KG1 (cell line): ENCODE measurements at places on chromosomes 16 and 17.

DNA sequence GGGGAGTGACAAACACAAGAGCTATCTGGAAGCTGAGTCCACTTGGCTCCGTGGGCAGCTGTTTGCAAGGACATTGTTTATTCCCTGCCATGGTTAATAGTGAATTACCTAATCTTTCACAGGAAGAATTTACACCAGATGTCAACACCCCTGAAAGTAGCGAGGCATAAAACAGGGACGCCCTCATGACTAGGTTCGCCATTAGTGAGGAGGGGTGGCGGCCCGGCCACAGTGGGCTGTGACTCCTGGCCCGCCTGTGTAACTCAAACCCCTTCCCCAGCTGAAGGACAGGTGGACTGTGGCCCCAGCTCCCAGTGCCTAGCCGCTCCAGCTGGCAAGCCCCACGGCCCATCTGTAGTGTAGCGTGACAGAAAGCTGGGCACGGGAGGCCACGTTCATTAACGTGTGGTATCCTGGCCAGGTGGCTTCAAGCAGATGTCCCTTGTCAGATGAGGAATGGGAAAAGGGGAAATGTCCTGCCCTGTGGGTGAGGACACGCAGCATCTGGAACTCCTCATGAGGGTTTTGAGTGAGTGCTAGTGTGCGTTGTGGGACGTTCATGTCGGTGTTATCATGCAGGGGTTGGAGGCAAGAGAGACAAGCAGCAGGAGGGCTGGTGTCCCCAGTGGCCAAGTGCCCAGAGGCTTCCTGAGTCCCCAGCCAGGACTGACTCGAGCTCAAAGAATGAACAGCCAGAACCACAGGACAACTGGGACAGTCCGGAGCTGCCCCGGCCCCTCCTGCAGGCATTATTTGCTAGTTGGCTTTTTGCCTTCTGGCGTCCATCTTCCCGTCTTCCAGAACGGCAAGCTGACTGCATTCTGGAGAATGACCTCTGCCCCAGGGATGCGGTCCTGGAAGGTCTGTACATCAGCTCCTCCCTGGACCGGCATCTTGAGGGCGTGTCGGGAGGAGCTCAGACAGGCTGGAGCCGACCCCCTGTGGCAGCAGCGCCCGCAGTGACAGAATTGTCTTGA, 19.2 kb downstream of the KDM8 start:
- DNase-seq: no peak

DNA sequence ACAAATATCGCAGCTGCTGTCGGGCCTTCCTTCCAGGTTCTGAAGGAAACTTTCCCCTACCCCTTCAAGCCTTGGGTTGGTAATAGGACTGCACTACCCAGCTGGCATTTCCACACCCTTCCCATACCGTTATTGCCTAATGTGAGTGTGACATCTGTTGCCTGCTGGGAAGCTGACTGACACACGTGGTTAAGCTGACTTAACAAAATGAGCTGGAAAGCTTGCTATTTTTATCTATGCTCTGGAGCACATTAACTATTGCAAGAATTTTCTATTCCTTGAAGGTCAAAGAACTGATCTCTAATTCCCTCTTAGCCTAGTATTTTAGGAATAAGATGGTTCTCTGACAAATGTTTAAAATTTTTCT, 79.5 kb downstream of the PMP22 start:
- DNase-seq: no peak

- no peak for DNase-seq
Observed at GRCh38 chr17:63930951-63931575, 1.1 kb downstream of the CD79B start.

DNA sequence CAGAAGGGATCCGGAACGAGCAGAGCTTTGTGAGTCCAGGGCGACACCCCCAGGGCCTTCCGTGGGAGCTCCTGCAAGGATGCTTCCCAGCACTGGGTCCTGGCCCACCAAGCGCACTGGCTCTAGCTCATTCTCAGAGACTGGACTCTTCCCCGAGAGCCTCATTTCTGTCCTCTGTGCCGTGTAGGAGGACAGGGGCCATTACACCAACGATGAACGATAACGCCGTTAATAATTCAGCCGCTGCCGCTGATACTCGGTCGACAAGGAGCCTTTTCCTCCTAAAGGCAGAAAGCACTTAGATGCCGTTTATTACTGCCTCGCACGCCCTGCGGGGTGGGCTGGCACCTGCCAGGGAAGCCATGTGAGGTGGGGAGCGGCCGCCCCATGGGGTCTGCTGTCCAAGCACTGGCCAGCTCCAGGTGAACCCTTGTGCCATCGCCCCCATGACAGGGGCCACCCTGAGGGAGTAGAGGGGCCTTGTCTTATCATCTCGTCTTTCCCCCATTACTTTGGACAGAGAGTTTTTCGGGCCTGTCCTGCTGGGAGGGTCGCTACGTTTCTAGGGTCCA, 33.5 kb downstream of the TBC1D16 start:
- no peak for DNase-seq

GRCh38 chr16:28063591-28064061, at the start of gene GSG1L:
GSG1L (minus strand) TSS chr16:28063714; CDS start chr16:28063424, 290 bp downstream.
- DNase-seq: no peak
